Right atrium auricular region (tissue), 2 donors: ENCODE measurements at places on chromosomes 4 and X. TPM values are rescaled to one million over a fixed set of nuclear protein-coding genes. Genes with fewer than 3 reads are reported as not detected.

- no peaks in the 10 kb centered on the region for H3K4me1 ChIP-seq
- peak overlapping the region; percentile 53 for H3K4me3 ChIP-seq
- no peaks in the 10 kb centered on the region for H3K27me3 ChIP-seq
- H3K36me3 ChIP-seq: no peaks in the 10 kb centered on the region
- peak; percentile 76 for DNase-seq
- peak overlapping the region; percentile 68 for H3K27ac ChIP-seq
Measured at GRCh38 chrX:103918571-103919269, 43.7 kb upstream of the TMSB15B start.

DNA sequence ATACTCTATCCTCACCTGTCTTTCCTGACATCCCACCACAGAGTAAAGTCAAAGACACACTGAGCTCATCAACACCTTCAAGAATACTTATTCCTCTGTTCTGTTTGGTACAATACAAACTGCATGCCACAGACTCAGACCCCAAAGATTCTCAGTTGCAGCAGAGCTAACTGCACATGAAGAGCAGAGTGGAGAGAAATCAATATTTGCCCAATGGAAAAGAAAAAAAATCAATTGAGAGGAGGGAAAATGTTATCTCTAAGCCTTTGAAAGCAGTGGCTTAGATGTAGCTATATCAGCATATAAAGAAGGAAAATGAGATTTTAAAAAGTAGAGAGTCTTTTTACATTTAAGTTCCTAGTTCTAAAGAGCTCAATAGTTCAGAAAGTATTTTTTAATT lies 180.2 kb downstream of the NWD2 start:
- H3K36me3 ChIP-seq: no peaks in the 10 kb centered on the region
- H3K4me3 ChIP-seq: no peak overlapping the region
- no peaks in the 10 kb centered on the region for H3K27me3 ChIP-seq
- no peaks in the 10 kb centered on the region for H3K4me1 ChIP-seq
- no peak overlapping the region for H3K27ac ChIP-seq

DNA sequence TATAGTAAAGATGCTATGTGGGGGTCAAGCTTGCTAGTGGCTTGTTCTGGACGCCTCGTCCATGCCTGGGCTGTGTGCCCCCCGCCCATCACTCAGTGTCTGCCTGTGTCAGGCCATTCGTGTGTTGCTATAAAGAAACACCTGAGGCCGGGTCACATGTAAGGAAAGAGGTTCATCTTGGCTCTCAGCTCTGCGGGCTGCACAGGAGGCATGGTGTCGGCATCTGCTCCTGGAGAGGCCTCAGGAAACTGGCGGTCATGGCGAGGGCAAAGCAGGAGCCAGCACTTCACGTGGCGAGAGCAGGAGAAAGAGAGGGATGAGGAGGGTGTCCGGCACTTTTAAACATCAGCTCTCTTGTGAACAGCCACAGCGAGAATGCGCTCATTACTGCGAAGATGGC lies 25.2 kb downstream of the PIGG start:
- no peak overlapping the region for H3K27ac ChIP-seq
- DNase-seq: no peak
- no peak overlapping the region for H3K4me3 ChIP-seq
- H3K36me3 ChIP-seq: peaks cover 63% of the 10 kb centered on the region

DNA sequence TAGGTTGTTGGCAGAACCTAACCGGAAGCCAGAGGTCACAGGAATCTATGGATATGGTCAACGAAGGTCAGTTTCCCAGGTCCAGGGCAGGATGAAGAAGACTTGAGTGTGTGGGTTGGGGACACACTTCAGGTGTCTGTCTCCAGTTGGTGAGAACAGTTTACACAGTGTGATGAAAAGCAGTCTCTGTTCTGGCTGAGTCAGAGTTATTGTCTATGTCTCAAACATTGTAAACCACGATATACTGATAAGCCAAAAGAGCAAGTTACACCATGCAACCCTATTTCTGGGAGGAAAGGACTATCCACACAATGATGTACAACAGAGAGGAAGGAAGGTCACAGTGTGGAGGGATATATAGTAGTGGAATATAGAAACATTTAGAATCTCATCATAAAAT lies 187.1 kb upstream of the C1QTNF7 start:
- H3K27me3 ChIP-seq: no peaks in the 10 kb centered on the region
- no peak for DNase-seq
- peaks cover 15% of the 10 kb centered on the region for H3K4me1 ChIP-seq
- no peaks in the 10 kb centered on the region for H3K36me3 ChIP-seq
- H3K27ac ChIP-seq: no peak overlapping the region
- no peak overlapping the region for H3K4me3 ChIP-seq

- no peaks in the 10 kb centered on the region for H3K4me1 ChIP-seq
- DNase-seq: no peak
- no peaks in the 10 kb centered on the region for H3K27me3 ChIP-seq
Measured at GRCh38 chr4:123741906-123742305, 345.3 kb downstream of the SPRY1 start.

Gene DGKK
- not detected for total RNA-seq

- H3K4me1 ChIP-seq: no peaks in the 10 kb centered on the region
- no peak overlapping the region for H3K4me3 ChIP-seq
- no peaks in the 10 kb centered on the region for H3K36me3 ChIP-seq
Measured at GRCh38 chrX:92249125-92249524, 469.9 kb downstream of the PCDH11X start.
